ENCODE measurements at places on chromosomes 12 and 14. TPM values are rescaled to one million over a fixed set of nuclear protein-coding genes. Genes with fewer than 3 reads are reported as not detected.

DNA sequence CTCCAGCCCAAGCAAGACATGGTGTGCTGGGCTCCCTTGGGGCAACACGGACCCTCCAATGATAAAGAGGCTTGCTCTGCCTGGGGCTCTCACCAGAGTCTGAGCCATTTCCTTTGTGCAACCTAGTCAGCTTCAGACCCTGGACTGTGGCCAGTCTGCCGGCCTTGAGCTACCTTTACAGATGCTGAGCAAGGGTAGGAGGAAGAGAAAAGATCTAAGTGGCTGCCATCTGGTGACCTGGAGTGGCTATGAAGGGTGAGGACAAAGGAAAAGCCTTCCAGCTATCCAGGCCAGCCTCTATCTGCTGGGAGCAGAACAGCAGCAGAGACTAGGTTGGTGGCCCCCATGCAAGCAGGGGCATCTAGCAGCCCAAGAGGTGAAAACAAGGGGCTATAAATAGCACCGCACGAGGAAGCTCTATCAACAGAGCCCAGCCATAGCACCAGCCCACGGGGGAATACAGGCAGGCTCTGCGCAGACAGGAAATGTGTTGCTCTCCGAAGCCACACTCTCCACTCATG lies 230.1 kb downstream of the FOXN3 start:
- H3K27ac ChIP-seq, result no peak overlapping the region
- H3K27me3 ChIP-seq, result no peaks in the 10 kb centered on the region
- DNase-seq, result no peak

DNA sequence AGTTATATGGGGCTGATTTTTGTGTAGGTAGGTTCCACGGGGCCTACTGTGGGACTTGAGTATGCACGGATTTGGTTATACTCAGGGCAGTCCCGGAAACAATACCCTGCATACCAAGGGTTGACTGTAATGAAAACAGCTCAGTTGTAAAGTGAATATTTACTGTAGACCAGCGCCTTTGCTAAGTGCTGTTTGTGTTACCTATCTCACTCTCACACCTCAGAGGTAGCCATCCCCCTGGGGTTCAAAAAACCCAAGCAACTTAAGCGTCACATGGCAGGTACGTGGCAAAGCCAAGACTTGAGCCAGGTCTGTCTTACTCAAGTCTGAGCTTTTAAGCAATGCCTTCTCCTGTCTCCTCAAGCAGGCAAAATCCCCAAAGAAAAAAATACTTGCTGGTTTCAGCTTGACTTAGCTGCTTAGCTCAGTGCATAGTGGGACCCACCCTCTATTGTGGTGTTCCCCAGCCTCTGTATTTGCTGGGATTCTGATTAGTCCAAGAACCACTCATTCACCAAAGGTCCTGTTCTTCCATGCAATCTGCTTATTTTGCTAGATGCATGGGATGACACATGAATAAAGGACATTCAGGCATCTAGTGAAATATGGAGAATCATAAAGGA lies 34.2 kb upstream of the STRN3 start:
- H3K27me3 ChIP-seq, result no peaks in the 10 kb centered on the region
- no peak for DNase-seq
- no peaks in the 10 kb centered on the region for H3K36me3 ChIP-seq

Gene RASSF9
- total RNA-seq, result not detected

DNA sequence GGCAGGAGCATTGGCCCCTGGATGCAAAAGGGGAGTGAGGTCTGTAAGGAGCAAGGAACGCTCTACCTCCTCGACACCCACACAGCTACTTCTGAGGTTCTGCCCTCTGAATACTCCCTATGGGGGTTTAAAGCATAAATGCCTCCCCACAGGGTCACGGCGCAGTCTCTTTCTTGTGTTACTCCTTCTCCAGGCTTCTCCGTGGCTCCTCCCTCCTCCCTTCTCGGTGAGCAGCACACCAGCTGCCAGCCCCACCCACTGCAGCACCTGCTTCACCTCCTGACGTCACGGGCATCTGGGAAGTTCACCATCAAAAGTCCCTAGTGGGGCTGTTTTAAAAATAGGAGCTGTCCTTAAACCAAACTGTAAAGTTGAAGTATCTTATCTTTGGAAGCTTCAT lies 67.3 kb downstream of the SPTB start:
- peaks cover 12% of the 10 kb centered on the region for H3K27me3 ChIP-seq
- no peak overlapping the region for H3K4me3 ChIP-seq
- DNase-seq, result peak; percentile 9
- no peaks in the 10 kb centered on the region for H3K4me1 ChIP-seq
- H3K36me3 ChIP-seq, result no peaks in the 10 kb centered on the region
- no peak overlapping the region for H3K27ac ChIP-seq

- no peak overlapping the region for H3K4me3 ChIP-seq
- H3K36me3 ChIP-seq, result peaks cover under 1% of the 10 kb centered on the region
- H3K27ac ChIP-seq, result no peak overlapping the region
- peaks cover 28% of the 10 kb centered on the region for H3K27me3 ChIP-seq
- DNase-seq, result no peak
- H3K4me1 ChIP-seq, result peaks cover 11% of the 10 kb centered on the region
Observed at GRCh38 chr12:54175200-54175963, 13.4 kb downstream of the SMUG1 start.

GRCh38 chr14:60278350-60278749 lies 29.3 kb downstream of the PPM1A start:
- no peak for DNase-seq
- no peaks in the 10 kb centered on the region for H3K27me3 ChIP-seq
- H3K4me3 ChIP-seq, result no peak overlapping the region
- no peak overlapping the region for H3K27ac ChIP-seq

Gene PMCH
- total RNA-seq, result 1.6 TPM

DNA sequence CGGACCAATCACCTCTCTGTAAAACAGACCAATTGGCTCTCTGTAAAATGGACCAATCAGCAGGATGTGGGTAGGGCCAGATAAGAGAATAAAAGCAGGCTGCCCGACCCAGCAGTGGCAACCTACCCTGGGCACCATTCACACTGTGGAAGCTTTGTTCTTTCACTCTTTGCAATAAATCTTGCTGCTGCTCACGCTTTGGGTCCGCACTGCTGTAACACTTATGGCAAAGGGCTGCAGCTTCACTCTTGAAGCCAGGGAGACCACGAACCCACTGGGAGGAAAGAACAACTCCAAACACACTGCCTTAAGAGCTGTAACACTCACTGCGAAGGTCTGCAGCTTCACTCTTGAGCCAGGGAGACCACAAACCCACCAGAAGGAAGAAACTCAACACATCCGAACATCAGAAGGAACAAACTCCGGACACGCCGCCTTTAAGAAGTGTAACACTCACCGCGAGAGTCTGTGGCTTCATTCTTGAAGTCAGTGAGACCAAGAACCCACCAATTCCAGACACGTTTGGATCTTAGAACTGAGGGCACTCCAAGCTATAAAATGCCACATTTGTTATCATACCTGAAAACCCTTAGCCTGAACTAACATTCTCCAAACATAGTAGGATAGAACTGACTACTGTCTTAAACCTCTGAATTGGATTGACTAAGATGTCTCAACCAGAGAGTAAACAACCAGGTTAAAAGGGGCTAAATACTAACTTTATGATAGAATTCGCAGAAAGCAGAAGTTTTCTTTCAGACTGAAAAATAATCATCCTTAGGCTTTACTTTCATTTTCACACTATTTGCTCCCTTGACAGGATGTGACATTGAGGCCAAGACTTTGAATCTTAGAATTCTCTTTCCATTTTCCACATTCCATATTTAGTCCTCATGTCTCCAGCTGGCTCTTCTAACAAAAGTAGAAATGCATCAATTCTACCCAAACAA lies 33.6 kb downstream of the CDKL1 start:
- H3K4me1 ChIP-seq, result peaks cover 12% of the 10 kb centered on the region
- peak overlapping the region; percentile 80 for H3K27ac ChIP-seq
- DNase-seq, result no peak
- peak overlapping the region; percentile 98 for H3K4me3 ChIP-seq
- H3K27me3 ChIP-seq, result no peaks in the 10 kb centered on the region
- peaks cover 3% of the 10 kb centered on the region for H3K36me3 ChIP-seq

DNA sequence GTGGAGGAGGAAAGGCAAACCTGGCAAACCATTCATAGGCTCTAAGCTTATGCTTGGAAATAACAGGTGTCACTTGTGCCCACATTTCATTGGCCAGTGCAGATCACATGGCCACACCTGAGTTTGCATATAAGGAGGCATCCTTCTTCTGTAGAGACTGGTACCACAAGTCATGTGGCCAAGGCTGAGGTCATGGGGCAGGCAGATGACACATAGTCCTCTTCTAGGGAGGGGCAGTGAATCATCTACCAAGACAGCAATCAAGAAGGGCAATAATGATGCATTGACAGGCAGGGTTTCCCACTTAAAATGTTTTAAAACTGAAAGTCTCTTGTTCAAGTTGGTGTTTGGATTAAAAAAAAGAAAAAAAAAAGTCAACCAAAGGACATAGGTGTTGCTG lies 77.3 kb downstream of the DAAM1 start:
- no peak overlapping the region for H3K27ac ChIP-seq
- H3K27me3 ChIP-seq, result no peaks in the 10 kb centered on the region
- no peak overlapping the region for H3K4me3 ChIP-seq
- H3K4me1 ChIP-seq, result no peaks in the 10 kb centered on the region
- DNase-seq, result peak; percentile 48
- peaks cover 6% of the 10 kb centered on the region for H3K36me3 ChIP-seq

Gene SAMD15
- total RNA-seq, result 0.42 TPM

DNA sequence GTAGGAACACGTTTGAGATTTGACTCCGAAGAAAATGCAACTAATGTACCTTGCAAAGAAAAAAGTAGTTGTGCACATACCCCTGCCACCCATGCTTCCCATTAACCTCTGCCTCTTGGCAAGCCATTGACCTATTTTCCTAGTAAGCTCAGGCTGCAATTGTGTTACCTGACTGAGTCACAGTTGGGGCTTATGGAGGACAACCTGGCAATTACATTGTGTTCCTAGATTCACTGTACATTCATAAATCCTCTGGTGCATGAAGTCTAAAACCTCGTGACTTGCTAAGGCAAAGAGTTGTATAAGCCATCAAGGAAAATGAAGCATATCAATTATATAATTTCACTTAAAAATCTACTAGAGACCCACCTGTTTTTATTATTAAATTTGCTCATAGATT lies 62.0 kb upstream of the DUSP6 start:
- DNase-seq, result no peak
- no peak overlapping the region for H3K4me3 ChIP-seq
- no peaks in the 10 kb centered on the region for H3K4me1 ChIP-seq
- no peaks in the 10 kb centered on the region for H3K27me3 ChIP-seq
- H3K36me3 ChIP-seq, result peaks cover 2% of the 10 kb centered on the region

All from CD4-positive, CD25-positive, alpha-beta regulatory T cell (primary cell).